ENCODE measurements at places on chromosomes 1 and 21.

GRCh38 chr1:172653015-172653709, 5.7 kb upstream of the FASLG start:
- no peak for DNase-seq

GRCh38 chr1:4599951-4600481, 54.4 kb upstream of the AJAP1 start:
- DNase-seq, result no peak

DNA sequence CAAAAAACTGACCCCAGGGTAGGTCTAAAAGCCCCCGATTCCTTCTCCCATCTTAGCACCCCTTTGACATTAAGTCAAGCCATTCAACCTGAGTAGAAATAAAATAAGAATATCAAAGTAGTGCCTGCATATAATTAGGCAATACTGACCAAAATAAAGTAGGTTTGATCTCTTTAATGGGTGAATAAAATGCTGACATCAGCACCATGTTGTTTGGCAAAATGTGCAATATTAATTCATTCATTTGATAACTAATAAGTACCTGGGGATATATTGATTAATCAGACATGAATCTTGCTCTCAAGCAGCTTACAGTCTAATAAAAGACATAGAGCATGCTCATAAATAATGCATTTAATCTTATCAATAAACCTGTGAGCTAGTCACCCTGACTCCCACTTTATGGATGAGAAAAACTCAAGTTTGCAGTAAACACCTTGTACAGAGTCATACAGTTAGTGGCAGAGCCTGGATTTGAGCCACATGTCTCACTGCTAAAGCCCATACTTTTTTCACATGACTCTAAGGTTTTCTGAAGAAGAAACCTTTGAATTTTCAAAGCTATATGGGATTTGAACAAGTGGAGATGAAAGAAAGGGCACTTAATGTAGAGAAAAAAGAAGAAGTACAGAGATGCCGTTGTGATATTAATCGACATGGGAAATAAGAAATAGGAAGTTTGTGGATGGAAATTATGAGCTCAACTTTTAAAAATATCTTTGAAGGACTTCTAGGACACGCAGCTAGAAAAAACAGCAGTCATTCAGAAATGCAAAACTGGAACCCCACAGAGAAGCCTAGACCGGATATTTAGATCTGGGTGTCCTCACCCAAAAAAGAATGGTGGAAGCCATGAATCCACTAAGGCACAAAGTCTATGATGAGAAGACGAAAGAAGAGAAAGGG, 183.9 kb downstream of the TOMM20 start:
- no peak for DNase-seq

DNA sequence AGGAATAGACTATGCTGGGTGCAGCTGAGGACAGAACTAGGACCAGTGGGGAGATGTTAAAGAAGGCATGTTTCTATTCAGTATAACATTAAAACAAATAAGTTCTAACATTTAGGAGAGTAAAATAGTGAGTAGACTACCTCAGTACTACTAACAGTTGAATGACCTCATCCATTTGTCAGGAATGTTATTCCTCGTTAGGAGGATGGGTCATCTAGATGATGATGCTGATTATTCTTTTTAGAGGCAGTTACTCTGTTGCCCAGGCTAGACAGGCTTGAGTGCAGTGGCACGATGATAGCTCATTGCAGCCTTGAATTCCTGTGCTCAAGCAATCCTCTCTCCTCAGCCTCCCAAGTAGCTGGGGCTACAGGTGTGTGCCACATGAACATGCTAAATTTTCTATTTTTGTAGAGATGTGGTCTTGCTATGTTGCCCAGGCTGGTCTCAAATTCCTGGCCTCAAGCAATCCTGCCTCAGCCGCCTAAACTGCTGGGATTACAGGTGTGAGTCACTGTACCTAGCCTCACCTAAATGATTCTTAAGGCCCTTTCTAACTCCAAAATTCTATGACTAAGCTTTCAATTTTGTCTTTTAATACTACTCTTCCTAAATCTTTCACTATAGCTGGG, 9.3 kb downstream of the EEIG2 start:
- DNase-seq, result no peak
